ENCODE measurements at places on chromosomes 1 and 21. TPM values are rescaled to one million over a fixed set of nuclear protein-coding genes. Genes with fewer than 3 reads are reported as not detected.

GRCh38 chr1:58013237-58013636 is 533.3 kb downstream of the OMA1 start:
- no peak for DNase-seq

DNA sequence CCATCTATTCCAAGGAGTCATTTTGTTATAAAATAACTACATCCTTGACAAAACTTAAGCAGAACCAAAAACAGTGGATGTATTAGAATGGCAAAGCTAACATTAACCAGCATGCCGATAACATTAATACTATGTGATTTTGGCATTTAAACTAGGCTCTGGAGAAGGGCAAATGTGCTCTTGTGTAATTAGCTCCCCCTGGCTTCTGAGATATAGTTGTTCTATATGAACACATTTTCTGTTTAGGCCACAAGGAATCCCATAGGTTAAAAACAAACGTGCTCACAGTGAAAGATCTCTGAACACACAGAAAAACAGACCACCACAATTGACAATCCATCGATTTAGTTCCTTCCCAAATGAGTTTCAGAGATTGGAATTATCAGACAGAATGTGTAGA is 57.4 kb upstream of the TARS2 start:
- peak; percentile 16 for DNase-seq

- DNase-seq, result peak; percentile 67
Measured at GRCh38 chr1:109193653-109194590, 19.8 kb upstream of the SARS1 start.

GPA33 gene
- not detected for polyA plus RNA-seq

GRCh38 chr21:34594566-34595234 is 20.2 kb downstream of the RCAN1 start:
- DNase-seq, result no peak

All from A549 (cell line).